ENCODE measurements at places on chromosomes 1 and 21.
A peak's percentile ranks its signal among the peaks of the same experiment; 100 is the strongest.

DNA sequence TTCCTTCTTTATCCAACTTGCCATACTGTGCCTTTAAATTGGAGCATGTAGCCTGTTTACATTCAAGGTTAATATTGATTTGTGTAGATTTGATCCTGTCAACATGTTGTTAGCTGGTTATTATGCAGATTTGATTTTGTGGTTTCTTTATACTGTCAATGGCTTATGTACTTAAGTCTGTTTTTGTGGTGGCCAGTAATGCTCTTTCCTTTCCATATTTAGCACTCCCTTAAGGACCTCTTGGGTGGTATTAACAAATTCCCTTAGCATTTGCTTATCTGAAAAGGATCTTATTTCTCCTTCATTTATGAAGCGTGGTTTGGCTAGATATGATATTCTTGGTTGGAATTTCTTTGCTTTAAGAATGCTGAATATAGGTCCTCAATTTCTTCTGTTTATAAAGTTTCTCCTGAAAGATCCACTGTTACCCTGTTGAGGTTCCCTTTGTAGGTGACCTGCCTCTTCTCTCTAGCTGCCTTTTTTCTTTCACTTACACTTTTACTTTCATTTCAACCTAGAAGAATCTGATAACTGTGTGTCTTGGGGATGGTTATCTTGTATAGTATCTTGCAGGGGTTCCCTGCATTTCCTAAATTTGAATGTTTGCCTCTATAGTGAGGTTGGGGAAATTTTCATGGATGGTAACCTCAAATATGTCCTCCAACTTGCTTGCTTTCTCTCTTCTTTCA, 86.9 kb upstream of the NEGR1 start:
- no peak for DNase-seq

- no peak for DNase-seq
These were observed 544.1 kb downstream of the NEGR1 start for GRCh38 chr1:71738256-71738655.

- DNase-seq, result no peak
These were observed 96.9 kb upstream of the WLS start for GRCh38 chr1:68329096-68329835.

DNA sequence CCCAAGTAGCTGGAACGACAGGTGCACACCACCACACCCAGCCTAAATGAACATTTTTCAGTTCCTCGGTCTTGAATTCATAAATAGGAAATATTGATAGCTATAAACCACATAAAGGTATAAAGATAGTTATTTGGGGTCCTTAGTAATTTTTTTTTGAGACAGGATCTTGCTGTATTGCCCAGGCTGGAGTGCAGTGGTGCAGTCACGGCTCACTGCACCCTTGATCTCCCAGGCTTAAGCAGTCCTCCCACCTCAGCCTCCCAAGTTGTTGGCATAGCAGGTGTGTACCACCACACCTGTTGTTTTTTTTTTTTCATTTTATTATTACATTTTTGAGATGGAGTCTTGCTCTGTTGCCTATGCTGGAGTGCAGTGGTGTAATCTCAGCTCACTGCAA, 3.7 kb upstream of the PPP1R15B start:
- DNase-seq, result no peak

- no peak for DNase-seq
These were observed 4.2 kb downstream of the NECTIN4 start for GRCh38 chr1:161085165-161085564.

- no peak for DNase-seq
These were observed 22.8 kb upstream of the LBR start for GRCh38 chr1:225450491-225451191.

DNA sequence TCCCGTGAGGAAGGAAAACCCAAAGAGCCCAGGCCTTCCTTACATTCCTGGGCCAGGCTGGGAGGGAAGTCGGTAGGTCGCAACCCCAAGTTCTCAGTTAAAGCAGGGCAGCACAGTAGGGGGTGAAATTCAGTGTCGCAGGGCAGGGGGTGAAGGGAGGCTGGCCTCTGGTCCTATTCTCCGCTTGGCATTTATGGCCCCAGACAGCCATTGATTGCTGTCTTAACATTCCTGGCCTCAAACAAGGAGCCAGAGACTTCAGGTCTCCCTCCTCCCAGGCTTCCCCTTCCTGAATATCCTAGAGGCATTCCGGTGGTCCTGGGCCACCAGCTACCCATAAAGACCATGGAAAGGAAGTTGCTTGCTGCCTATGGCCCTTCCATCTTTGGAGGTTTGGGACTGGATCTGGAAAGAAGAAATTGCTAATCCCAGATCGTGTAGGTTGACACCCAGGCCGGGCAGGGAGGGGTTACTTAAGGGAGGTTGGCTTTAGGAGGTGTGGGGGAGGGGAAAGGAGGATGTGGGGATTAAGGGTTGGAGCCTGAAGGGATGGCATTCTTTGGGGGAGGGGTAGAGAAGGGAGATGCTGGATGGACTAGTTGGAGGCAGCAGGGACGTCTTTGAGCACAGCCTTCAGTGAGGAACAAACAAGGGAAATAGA, 1.7 kb downstream of the LIN28A start:
- no peak for DNase-seq

DNA sequence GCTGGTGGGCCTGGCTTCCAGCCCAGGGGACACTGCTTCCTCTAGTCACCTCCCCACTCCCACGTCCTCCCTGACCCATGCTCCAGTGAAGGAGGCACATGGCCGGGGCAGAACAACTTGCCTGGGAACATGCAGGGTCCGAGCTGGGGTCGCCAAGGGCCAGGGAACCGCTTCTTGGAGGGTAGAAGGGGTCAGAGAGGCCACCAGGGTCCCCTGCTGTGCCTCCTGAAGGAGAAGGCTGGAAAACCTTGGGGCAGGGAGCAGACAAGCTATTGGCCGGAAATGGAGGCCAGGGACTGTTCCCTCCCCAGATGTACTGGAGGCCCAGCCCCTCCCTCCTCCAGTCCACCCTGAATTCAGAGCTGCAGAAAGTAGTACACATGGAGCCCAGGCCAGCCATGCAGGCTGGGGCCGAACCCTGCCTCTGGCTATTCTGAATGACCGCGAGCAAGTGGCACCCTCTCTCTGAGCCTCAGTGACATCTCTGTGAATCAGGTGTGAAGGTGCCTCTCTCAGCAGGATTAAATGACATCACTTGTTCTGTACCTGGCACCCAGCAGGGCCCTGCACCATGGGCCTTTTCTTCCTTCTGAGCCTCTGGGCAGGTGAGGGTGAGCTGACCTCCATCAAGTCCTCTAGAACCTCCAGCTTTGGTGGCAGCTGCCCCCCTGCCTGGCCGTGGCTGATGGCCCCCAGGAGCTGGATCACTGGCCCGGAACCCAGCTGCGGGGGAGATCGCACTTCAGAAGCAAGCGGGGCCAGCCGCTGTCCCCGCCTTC, 15.7 kb downstream of the SPOCD1 start:
- no peak for DNase-seq

- no peak for DNase-seq
These were observed 355.2 kb downstream of the PBX1 start for GRCh38 chr1:164914208-164914607.

DNA sequence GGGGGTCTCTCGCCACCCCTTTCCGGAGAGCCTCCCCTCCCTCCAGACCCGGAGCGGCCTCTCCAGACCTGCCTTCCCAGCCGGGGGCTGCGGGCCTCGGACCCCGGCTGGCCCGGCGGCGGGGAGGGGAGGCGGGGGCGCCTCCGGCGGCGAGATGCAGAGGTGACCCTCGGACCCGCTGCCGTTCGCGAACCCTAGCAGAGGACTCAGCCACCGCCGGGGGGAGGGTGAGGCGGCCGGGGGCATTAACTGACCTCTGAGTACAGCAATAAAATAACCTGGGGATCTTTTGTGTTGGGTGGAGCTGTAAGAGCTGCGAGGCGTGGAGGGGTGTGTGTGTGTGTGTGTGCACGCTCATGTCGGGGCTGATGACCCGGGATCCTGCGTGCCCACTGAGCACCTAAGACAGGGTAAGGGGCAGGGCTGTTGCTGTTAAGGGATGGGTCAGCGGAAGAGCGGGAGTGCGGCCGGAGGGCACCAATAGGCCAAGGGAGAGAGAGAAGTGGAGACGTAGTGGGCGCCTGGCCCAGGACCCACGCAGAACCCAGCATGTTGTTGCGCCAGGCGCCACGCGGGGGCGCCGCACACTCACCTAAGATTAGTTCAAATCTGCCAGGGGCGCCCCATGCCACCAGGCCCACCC, 6.3 kb downstream of the HAPLN2 start:
- DNase-seq, result peak; percentile 41

GRCh38 chr1:153790966-153791647, 15.9 kb downstream of the SLC27A3 start:
- DNase-seq, result no peak

DNA sequence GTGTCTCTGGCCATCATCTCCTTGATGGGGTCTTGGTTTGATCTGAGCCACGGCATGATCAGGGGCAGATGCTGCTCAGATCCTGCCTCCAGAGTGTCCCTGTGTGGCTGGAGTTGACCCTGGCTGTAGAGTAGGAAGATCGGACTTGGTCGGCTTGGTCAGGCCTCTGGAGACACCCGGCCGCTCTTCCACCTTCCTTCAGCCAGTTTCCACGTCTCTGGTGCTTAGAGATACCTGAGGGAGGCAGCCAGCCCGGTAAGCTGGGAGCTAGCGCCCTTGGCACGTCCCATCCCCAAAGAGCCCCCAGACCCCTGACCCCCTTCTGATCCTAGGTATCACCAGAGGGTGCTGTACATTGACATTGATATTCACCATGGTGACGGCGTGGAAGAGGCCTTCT, 8.8 kb downstream of the MARCKSL1 start:
- no peak for DNase-seq

DNA sequence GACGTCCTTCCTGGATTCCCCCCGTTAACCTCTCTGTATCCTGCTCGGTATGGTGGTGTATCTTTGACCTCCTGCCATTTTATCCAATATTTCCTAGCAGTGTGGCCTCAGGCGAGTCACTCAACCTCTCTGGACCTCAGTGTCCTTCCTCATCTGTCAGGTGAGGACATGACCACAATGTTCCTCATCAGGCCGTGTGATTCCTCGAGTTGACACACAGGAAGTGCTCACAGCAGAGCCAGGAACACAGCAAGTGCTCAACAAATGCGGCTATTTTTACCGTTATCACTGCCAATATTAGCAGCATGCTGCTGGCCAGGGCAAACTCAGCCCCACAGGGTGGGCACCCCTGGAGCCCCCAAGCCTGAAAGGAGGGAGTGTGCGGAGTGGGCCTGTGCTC, 450.2 kb downstream of the KIF26B start:
- DNase-seq, result no peak

DNA sequence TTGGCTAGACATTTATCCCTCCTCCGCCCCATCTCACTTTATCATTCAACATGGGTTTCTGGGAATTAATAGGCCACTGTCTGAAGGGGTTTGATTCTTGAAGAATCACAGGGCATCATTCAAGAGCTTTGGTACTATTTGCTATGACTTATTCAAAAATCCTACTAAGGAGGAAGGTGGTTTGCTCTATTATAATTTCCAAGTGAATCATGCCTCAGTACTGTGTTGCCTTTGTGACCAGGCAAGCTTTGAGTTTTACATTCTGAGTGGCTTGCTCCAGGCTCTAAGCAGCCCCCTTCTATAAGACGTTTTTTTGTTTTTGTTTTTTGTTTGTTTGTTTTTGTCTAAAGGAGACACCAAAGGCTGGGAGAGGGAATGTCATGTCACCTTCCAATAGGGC, 2.6 kb downstream of the C1orf21 start:
- DNase-seq, result no peak

GRCh38 chr1:36796106-36796590, 238.2 kb downstream of the GRIK3 start:
- DNase-seq, result no peak

DNA sequence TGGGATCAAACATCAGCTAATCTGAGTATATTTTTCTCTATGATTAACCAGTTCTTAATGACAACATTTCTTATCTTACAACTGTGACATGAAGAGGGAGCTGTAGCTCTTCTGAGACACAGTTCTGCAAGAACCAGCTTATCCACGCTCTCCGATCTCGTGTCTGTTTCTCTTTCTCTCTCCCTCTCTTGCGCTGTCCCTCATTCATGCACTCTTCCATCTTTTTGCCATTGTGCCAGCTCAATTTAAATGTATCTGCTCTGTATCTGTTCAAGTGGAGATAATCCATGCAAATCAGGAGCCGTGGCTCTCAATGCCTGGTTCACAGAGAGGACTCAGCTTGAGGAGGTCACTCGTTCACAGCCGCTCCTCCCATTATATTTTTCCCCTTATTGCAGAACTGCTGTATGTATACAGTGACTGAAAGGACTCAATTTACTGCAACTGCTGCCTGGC, 494.7 kb upstream of the ADGRL2 start:
- DNase-seq, result no peak

DNA sequence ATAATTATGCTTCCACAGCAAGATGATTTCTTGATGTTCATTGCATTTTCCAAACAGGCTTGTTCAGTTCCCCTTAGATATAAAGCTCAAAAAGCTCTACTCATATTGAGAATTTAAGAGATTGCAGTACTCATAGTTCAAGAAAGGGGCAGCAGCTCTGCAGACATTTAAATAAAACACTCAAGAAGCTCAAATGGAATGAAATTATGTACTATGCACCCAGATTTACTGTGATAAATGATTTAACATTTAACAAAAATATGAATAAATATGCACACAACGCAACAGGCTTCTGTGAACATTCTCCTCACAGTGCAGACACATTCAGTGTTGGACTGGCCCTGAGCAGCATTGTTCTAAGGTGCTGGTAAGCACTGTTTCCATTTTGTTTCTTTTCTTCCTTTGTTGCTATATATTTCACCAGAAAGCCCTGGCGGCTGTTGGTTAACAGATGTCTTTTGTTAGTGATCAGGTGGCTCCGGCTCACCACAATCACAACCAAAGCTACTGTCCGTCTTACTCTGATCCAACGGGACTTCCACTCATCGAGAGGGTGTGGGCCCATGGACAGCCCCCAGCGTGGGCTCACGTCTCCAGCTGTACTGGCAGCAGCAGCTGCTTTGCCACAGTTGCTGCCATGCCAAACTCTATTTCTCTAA, 1440.3 kb downstream of the NCAM2 start:
- DNase-seq, result no peak

- DNase-seq, result no peak
These were observed at the start of gene SYT2 for GRCh38 chr1:202710070-202711045. Gene SYT2 (minus strand): TSS chr1:202710454. CDS start chr1:202605772, 104,682 bp downstream.

DNA sequence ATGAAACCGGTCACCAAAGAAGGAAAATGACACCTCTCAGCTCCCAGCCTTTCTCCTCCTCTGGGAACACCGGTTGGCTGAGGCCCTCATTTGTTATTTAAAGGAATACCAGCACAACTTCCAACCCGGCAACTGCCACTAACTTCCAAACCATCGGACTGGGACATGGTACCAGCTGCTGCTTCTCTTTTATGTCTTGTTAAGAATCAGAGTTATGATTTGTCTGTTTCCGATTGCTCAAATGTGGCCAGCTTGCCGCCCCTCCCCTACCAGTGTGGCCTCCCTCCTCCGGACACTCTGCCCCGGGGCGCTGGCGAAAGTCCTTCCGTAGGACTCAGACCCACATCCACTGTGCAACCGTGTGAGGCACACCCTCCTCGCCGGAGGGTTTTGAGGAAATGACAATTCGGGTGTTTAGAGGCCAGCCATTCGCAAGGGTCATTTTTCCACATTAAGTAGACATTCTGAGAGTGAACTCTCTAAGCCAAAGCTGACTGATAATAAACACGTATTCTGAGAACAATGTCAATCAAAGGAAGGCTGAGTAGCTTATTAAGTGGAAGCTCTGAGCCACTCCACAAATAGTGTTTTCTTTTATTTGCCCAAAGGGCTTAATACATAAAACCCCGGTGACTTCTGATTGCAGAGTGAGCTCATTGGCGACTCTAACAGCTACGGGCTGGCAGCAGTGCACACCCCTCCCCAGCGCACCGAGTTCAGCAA, 5.5 kb downstream of the RIPK4 start:
- no peak for DNase-seq

Data from stimulated activated CD8-positive, alpha-beta memory T cell treated with anti-CD3 and anti-CD28 coated beads, Interleukin-7, amount 100 ng/mL, for 24 hours (primary cell).